ENCODE measurements at places on chromosomes 4 and X.
A peak's percentile ranks its signal among the peaks of the same experiment; 100 is the strongest.

- no peak for DNase-seq
Observed at GRCh38 chr4:57374866-57375595, 264.8 kb upstream of the IGFBP7 start.

DNA sequence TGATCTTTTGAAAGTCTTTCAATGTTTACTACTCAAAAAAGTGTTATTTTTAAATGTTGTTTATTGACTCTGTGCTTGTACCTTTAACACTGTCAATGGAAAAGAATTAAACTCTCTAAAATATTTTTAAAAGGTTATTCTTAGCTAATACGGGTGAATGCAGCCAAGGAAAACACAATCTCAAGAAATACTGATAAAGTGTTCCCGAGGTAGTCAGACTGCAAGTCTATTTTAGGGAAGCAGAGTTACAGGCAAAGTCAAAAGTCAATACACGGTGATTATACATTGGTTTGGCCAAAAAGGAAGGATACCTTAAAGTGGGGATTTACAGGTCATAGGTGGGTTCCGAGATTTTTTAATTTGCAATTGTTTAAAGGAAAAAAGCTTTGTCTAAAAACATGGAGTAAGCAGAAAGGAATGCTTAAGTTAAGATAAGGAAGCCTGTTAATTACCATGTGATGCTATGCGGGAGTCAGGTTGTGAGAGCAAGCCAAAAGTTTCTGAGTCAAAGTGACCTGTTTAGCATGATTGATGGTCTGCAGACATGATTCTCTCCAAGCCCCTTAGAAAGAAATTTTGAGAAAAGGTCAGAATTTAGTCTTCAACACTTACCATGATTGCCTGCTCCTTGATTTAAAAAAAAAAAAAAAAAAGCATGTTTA lies 288.4 kb downstream of the KLHL4 start:
- DNase-seq: no peak

DNA sequence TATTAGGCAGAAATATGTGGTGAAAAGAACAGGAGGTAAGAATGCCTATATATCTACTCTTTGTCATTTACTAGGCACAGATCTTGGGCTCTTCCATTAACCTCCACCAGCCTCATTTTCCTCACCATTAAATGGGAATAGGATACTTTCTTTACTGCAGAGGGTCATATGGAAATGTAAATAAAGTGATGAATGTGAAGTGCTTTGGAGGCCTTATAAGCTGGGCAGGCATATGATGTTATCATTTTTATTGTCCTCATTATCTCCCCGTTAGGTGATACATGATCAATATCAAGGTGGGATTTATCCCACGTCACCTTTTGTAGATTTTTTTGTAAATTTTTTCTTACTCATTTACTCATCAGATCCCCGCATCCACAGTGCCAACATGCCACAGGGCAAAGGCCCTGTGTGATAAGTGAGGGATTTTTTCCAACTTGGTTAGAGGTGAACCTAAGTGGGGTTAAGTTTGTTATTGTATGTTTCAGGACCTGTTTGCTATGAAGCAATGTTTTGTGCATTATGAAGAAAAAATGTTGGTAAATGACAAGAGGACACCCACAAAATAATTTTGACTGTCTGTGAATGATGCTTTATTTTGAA lies 107.8 kb downstream of the SLC4A4 start:
- DNase-seq: no peak

GRCh38 chr4:187103351-187103750 lies 379.7 kb upstream of the FAT1 start:
- DNase-seq: peak; percentile 79

DNA sequence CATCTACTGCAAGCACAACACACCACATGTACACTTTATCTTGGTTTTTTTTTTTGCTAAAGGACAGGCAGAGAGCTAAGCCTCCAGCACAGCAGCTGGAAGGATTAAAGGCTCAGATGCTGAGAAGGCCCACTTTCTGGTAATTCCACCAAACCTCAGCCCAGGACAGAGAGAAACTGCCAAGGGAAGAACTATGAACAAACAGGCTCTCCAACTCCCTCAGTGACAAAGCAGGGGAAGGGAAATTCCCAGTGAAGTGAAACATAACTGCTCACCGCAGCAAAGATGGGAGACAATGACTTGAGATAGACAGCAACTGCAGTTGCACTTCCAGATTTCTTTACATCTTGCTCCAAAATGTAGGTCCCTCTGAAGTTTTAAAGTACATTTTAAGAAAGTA lies 4.8 kb downstream of the PROM1 start:
- DNase-seq: no peak

GRCh38 chr4:182828360-182829025 lies 88.7 kb downstream of the DCTD start:
- no peak for DNase-seq

- DNase-seq: no peak
Observed at GRCh38 chrX:9598344-9598743, 133.5 kb downstream of the TBL1X start.

DNA sequence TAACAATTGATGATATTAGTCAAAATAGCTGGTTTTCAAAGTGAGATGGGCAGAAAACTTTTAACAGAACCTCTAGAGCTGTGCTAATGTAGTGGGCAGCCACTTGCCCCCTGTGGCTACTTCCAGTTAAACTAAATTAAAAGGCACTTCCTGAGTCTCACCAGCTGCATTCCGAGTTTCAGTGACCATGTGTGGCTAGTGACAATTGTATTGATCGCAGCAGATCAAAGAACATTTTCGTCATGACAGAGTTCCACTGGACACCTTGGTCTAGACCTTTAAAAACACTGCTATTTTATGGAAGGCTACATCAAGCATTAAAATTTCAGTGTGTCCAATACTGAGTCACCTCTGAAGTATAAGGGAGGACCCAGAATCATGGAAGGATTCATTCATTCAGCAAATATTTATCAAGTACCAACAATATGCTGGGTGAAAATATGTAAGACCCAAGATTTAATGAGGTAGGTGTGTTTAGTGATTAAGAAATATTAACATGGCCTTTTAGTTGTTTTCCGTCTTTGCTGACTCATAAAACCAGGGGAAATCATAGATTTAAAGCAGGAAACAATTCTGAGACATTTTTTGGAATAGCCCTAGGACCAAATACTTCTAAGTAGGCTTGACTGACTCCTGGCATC lies 5.1 kb upstream of the FAT1 start:
- no peak for DNase-seq

DNA sequence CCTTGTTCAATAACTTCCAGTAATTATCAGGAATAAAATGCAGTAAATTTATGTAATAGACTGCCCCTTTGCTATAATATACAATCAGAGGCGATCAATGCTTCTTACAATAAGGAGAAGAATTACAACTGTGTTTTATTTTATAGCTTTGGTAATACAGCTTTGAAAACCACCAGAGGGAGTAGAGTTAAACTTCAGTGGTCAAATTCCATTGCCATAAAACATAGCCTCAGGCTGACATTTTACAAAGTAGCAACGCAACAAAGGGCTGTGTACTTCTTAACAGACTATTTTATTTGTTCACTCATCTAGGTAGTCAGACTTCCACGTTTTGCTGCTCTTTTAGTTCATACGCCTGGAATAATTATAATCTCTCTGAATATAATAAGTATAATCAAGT lies 58.5 kb downstream of the TEX13C start:
- no peak for DNase-seq
